ENCODE measurements at places on chromosomes 7 and 10. TPM values are rescaled to one million over a fixed set of nuclear protein-coding genes. Genes with fewer than 3 reads are reported as not detected.

PLEKHA8 gene
- 32.5 TPM for total RNA-seq

DNA sequence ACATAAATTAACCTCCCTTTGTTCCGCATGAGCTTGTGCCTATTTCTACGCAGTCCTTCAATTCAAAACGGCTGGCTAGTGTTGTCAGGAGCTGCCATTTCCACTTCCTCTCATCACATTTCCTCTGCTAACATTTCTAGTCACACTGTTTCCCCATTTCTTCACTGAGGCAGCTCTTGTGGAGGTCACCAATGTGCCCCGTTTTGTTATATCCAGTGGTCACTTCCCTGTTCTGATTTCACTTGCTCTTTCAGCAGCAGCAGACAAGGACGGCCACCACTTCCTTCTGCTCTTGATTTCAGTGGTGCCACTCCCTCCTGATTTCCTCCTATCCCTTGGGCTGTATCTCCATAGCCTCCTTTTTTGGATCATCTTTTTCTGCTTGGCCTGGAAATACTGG, 64.8 kb upstream of the SEC61G start:
- no peak for DNase-seq
- H3K4me3 ChIP-seq, result no peak overlapping the region
- no peaks in the 10 kb centered on the region for H3K27me3 ChIP-seq
- no peaks in the 10 kb centered on the region for H3K4me1 ChIP-seq

- no peaks in the 10 kb centered on the region for H3K27me3 ChIP-seq
- no peaks in the 10 kb centered on the region for H3K4me1 ChIP-seq
- H3K4me3 ChIP-seq, result no peak overlapping the region
- no peak for DNase-seq
- no peaks in the 10 kb centered on the region for H3K36me3 ChIP-seq
- H3K27ac ChIP-seq, result no peak overlapping the region
Observed at GRCh38 chr7:71133232-71133622, 1.3 kb downstream of the GALNT17 start.

- peaks cover 34% of the 10 kb centered on the region for H3K4me1 ChIP-seq
- no peak overlapping the region for H3K27ac ChIP-seq
- no peak overlapping the region for H3K4me3 ChIP-seq
- H3K36me3 ChIP-seq, result no peaks in the 10 kb centered on the region
- no peaks in the 10 kb centered on the region for H3K27me3 ChIP-seq
Observed at GRCh38 chr10:29228562-29228961, 60.3 kb upstream of the LYZL1 start.

DNA sequence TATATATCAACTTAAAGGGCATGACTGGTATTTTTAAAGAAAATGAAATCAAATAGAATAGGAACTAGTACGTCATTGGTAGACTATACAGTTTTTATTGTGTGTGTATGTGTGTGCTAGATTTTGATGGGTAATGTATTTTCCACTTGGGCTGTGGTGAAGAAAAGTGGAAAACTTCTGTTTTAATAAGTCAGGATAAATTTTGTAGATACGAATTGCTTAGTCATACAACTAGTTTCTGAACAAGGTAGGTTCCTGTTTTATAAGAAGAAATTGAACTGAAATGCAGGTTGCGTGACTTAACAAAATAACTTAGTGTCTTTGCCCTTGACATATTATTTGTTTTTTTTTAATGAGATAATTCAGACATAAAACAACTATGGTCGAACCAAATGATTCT, 24.3 kb downstream of the UBN2 start:
- H3K27me3 ChIP-seq, result no peaks in the 10 kb centered on the region
- H3K4me1 ChIP-seq, result peaks cover 10% of the 10 kb centered on the region
- no peak overlapping the region for H3K27ac ChIP-seq
- DNase-seq, result no peak

GRCh38 chr10:116704926-116705325, 37.4 kb downstream of the HSPA12A start:
- no peaks in the 10 kb centered on the region for H3K27me3 ChIP-seq
- H3K4me3 ChIP-seq, result no peak overlapping the region
- H3K36me3 ChIP-seq, result no peaks in the 10 kb centered on the region
- no peak for DNase-seq
- H3K27ac ChIP-seq, result no peak overlapping the region

DNA sequence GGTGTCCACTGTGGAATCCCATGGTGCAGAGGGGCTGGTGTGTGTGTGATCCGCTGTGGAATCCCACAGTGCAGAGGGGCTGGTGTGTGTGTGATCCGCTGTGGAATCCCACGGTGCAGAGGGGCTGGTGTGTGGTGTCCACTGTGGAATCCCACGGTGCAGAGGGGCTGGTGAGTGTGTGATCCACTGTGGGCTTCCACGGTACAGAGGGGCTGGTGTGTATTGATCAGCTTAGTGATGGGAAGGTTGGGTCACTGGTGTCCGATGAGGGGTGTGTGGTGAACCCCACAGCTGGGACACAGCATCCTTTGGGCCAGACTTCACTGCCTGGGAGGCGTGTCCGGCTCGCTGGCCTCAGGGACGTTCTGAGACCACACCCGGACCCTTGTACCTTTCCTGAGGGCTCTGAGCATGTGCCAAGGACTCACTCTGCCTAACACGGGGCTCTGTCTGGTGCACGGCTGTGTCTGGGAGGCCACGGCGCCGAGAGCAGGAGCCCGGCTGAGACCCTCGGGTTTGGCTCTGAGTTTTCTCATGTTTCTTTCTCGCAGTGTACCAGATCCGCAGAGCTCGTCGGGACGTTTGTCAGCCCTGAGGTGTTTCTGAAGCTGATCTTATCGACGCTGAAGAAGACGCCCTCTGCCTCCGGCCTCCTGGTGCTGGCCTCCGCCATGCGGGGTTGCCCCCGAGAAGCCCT, 29.3 kb upstream of the PRKAR1B start:
- no peak overlapping the region for H3K27ac ChIP-seq
- no peaks in the 10 kb centered on the region for H3K27me3 ChIP-seq
- peaks cover 2% of the 10 kb centered on the region for H3K36me3 ChIP-seq
- no peak overlapping the region for H3K4me3 ChIP-seq

DNA sequence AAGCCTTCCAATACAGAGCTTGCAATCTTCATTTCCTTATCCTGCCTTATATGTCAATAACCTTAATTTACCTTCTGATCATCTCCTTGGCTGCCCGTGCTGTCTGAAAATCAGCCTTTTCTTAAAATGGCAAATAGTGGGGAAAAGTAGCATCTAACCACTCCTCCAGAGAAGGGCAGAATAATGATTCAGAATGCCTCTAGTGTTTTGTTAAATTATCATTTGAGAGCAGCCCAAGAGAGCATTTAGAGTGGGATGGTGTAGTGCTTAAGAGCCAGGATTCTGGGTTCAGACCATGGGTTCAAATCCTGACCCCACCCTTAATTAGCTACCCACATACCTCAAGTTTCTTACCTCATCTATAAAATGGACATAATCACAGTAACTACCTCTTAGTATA, 4.6 kb upstream of the TMEM139 start:
- H3K27ac ChIP-seq, result peak overlapping the region; percentile 42
- H3K36me3 ChIP-seq, result no peaks in the 10 kb centered on the region
- no peaks in the 10 kb centered on the region for H3K27me3 ChIP-seq
- H3K4me1 ChIP-seq, result peaks cover 22% of the 10 kb centered on the region
